Fibroblast of the aortic adventitia (primary cell): ENCODE measurements at places on chromosomes 1 and 21. TPM values are rescaled to one million over a fixed set of nuclear protein-coding genes. Genes with fewer than 3 reads are reported as not detected.
A peak's percentile ranks its signal among the peaks of the same experiment; 100 is the strongest.

GRCh38 chr1:218498056-218498938 is 153.2 kb downstream of the TGFB2 start:
- peak; percentile 32 for DNase-seq

DNA sequence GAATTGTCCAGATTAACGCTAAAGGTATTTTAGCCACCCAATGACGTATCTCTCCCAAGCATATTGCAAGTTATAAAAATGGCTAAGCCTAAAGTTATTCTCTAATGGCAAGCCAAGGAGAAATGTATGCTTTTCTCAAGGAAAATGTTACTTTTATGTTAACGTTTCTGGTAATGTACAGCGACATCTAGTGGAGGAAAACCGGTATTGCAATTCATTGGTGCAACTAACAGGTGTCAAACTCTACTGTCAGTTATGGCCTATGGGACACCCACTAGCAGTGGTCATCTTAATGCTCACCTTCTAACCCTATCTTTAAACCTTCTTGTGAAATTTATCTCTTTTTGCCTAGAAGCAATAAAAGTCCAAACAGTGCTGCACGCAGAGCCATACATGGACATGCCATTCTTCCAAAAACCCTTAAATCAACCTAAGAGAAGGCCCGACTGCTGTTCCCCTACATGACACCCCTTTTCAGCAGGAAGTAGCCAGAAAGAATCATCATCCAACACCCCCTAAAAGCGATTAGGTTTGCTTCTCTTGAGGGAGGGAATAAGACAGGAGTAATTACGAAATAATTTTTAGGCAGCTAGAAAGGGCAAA is 68.7 kb upstream of the LRIF1 start:
- peak; percentile 48 for DNase-seq

LCE2C gene
- total RNA-seq: not detected in 2 replicates

GRCh38 chr1:88502886-88503285 is 181.2 kb upstream of the PKN2 start:
- DNase-seq: no peak

DNA sequence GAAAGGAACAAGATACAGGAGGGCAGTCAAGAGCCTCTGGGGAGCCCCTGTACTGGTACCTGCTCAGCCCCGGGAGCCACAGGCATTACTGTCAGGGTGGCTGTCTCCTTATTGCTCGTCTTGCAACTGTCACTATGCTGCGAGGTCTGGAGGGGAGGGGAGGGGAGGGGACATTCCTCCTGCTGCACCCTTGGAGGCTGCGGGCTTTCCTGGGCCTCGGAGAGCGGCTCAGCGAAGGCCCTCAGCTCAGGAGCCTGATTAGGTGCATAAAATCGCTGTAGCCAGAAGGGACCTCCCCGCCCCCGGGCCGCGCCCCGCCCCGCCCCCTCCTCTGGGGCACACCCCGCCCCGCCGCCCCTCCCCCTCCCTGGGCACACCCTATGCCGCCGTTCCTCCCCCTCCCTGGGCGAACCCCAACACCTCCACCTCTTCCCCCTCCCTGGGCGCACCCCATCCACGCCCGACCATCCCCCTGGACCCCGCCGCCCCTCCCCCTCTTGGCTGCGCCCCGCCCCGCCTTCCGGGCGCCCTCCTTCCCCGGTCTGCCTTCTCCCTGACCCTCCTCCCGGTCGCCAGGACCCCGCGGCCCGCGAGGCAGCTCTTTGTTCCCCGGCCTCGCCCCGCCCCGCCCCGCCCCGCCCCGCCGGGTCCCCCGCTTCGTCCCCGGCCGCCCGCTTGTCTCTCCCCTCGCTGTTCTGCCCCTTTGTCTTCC is 35.5 kb downstream of the CACHD1 start:
- DNase-seq: no peak

DNA sequence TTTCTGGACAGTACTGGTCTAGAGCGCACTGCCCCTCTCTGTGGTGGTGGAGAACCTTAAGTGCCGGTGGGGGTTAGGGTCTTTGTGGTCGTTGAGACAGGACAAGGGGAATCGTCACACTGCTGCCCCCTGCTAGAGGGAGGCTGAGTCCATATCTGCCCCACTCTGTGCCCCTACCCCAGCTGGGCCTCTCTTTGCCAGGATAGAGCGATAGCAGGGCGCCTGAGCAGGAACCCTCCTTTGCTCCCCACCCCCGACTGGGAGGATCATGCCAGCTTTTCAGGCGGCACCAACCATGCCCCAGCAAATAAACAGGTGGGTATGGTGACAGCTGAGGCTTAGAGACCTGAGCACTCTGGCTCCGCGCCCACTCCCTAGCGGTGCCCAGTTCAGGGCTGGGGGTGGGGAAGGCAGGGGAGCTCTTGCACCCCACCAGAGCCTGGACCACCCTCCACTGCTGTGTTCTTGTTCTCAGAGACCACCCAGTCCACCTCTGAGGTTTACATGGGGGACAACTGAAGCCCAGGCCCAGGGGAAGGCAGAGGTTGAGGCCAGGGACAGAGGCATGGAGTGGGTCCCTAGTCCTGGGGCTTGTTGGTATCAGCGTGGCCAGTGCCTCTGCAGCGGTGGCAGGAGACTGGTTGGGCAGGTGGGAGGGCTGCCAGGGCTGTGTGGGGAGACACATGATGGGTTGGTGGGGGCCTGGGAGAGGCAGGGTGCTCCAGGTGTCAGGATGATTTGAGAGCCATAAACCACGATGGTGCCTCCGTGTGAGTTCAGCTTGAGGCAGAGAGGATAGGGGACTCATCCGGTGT is 1.6 kb downstream of the PADI2 start:
- DNase-seq: no peak

DNA sequence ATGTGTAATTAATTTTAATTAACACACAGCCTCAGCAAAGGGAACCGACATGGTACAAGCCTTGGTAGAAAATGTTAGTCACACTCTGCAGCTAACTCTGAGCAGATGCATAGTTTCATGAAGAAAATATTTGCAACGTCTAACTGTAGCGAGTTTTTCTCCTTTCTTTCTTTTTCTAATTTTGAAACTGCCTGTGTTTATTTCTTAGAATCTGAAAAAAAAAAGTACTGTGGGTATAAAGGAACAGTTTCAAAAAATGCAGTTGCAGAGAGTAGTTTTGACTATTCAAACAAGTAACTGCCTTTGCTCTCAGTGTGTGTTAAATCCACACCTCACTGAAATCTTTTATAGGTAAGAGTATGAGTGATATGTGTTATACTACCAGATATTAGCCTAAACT is 149.9 kb upstream of the C1orf105 start:
- peak; percentile 45 for DNase-seq

DNA sequence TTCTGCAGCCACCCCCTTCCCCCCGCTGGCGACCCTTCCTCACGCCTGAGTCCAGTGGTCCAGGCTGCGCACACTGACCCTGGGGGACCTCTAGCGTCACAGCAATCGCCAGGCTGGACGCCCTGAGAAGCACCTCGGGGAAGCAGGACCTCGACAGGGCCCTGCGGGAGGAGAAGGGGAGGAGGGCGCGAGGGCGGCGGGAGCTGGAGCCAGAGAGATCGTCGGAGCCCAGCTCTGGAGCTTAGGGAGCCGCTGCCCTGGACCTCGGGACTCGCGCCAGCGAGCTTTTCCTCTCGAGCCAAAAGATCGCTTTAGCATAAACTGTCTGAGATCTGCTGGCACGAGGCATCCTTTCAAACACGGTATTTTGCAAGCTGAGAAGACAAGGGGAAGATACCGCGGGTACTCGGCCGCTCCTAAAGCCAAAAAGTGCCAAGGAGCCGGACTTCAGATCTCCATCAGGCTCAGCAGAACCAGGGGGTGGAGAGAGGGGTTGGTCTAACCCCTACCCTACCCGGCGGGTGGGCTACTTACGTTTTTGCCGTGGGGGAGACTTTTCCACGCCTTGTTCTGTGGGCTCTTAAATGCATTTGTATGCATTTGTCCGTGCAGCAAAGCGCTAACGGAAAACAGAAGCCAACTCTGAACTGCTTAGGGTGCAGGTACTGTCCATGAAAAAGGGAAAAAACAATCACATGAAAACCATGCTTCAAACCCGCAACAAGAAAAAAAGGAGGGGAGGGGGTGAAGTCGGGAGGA is 586 bp downstream of the COL24A1 start:
- peak; percentile 43 for DNase-seq

PBX1 gene
- total RNA-seq: 66.1 and 95.6 TPM in 2 replicates

GRCh38 chr1:200911361-200911760 is 16.7 kb downstream of the INAVA start:
- DNase-seq: no peak

GRCh38 chr1:111392460-111392945 is 35.0 kb downstream of the OVGP1 start:
- DNase-seq: no peak

ARHGEF16 gene
- total RNA-seq: 0.18 TPM in 1 of 2 replicates, not detected in the other

DNA sequence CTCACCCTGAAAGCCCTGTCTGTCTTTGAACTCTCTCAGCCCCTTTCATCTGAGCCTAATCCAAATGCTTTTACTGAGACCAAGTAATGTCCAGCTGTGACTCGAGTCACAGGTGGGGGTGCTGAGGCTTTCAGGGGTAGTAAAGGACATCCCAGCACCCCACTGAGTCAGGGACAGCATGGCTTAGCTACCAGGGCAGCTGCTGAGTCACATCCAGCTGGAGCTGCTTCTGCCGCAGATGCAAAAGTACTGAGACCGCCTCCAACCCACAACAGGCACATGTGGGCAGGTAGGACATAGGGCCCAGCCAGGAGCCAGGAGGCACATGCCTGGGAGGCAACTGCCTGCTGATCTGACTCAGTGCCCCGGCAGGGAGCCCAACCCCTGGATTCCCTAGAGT is 6.7 kb upstream of the VSIG8 start:
- peak; percentile 24 for DNase-seq

DNA sequence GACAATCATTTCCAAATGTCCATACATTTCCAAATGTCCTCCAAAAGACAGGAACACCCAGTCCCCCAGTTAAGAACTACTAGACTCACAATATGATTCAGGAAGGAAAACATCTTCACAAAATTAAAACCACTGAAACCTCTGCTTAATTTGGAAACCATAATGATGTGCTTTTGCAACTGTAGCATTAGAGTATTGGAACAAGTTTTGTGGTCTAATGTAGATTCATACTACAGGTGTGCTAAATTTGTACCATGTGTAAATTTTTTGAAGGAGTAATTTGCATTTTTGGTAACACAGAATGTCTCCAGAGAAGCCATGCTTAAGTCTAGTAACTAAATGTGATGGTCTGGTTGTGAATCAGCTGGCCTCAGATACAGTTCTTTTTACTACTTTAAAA is 129.6 kb downstream of the DPYD start:
- DNase-seq: no peak

GRCh38 chr1:236502972-236503639 is 20.7 kb upstream of the LGALS8 start:
- peak; percentile 54 for DNase-seq

GRCh38 chr1:211752951-211753486 is 77.5 kb downstream of the LPGAT1 start:
- DNase-seq: no peak
